Left kidney (tissue), 8 donors: ENCODE measurements at places on chromosomes 1 and 21. TPM values are rescaled to one million over a fixed set of nuclear protein-coding genes. Genes with fewer than 3 reads are reported as not detected.

DNA sequence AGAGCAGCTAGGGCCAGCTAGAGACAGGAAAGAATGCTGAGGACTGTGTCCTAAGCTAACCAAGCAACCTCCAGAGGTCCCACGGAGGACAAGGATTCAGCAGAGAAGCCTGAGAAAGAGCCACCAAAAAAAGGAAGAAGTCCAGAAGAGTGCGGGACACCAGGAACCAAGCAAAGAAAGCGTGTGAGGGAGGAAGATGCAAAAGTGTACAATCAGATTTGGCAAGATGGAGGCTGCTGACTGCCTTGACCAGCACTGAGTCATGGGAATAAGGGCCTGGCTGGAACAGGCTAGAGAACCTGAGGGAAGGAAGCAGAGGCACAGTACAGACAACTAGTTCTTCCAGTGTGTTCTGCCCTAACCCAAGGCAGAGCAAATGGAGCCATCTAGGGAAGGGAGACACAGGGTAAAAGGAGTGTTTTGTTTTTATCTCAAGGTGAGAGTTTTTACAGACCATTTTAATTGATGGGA lies 18.5 kb downstream of the TP53BP2 start:
- no peak for DNase-seq

DNA sequence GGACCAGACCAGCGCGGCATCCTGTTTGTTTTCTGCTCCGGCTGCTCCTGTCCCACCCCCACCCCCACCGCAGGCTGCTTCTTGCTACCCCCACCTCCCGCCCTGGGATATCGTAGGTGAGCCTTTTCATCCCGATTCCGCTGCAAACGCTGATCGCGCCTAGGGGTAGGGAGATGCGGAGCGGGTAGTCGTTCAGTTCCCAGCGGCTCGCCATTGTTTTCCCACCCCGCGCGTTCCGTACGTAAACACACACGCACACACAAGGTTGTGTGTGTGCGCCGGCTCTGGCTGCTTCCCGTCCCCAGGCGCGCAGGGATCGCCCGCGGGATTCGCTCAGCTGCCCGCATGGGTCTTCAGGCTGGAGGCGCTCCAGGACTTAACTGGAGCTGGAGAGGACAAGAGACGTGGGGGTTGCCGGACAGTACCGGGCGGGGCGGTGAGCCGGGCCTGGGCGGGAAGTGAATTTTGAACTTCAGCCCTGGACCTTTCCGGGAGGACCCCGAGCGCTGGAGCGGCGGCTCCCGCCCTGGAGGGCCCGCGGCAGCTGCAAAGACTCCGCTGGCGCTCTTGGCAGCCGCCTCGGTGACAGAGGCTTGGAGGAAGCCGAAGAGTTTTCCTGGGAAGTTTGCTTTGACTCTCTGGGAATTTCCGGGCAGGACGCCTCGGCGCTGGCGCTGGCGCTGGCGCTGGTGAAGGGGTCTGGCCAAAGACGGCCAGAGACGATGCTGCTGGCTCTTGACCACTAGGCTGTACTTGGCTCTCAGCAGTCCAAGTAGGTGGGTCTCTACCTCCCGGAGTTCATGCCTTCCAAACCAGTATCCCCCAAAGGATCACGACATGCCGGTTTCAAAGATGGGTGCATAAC lies 1.6 kb downstream of the SOX13 start:
- peak; percentile 81 for DNase-seq

DNA sequence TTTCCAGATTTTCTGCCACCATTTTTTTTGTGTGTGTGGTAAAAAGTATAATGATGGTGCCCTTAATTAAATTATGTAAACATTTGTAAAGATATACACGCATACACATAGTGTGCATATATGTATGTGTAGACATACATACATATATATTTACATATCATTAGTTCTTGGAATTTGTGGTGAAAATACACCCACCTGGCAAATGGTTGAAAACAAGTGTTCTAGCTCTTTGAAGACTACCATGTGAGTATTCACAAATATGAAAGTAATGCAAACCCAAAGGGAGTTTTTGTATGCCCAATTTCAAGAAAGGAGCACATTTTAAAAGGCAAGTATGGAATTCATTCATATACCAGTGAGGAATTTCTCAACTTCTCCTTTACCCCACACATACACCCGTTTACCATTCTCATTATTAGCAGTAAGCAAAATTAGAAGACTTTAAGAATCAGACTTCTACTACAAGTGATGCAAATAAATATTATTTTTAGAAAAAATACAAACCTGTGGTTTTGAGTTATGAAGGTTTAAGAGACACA lies 8.0 kb downstream of the RABGAP1L start:
- no peak for DNase-seq

GRCh38 chr21:30629200-30629599 lies 5.8 kb upstream of the KRTAP20-2 start:
- no peak for DNase-seq

DNA sequence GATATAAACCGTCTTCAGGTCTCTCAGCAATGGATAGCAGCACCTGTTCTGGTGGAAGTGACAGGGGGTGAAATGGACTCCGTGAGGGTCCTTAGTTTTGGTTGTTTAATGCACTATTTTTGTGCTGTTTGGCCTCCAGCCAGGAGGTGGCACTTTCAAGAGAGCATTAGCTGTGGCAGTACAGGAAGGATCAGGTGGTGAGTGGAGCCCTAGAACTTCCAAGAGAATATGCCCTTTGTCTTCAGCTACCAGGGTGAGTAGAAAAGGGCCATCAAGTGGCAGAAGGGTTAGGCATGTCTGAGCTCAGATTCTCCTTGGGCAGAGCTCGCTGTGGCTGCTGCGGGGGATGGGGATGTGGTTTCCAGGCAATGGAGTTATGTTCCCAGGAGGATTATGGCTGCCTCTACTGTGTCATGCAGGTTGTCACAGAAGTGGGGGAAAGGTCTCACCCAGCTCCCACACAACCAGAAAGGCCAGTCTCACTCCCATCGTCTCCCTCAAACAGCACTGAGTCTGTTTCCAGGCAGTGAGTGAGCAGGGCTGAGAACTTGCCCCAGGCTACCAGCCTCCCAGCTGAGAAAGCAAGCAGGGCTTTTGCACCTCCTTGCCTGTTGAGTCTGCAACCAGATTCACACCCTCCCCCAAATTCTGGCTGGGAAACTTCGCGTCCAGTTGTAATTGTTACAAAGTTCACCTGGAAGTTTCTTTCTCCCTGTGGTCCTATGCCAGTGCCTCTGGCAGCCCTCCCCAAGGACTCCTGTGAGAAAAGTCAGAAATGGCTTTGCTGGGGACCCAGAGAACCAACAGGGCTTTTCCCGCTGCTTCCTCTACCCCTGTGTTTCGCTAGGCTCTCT lies 39.1 kb upstream of the TTLL7 start:
- DNase-seq, result no peak

DNA sequence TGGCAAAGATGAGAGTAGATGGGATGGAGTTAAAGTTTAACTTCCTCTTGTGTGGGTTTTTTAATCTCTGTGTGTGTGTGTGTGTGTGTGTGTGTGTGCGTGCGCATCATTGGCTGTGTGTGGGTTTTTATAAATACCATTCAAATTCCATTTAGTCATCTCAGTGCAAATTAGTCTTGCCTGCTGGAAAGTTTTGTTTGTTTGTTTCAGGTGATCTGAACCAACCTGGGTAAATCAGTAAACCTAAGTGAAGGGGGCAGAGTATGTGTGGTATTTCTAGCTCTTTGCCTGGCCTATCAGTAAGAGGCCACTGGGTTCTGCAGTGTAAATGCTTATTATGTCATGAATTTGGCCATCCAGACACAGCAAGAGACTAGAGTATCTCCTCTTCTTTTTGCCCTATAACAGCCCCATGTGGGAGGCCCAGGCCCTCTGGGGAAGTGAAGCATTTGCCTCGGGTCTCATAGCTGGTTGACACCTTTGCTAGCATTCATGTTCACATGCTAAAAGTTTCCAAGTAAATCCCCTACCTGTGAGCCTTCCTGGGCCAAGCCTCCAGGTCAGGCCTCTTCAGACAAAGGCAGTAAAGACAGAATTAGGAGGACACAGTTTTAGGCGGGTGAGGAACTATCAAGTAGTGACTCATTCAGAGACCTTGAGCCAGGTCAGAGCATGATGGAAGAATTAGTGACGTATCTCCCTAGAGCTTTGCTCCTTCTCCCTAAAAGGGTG lies 14.7 kb downstream of the INTS3 start:
- DNase-seq, result peak; percentile 53

GRCh38 chr1:119506941-119507340 lies at the start of gene HSD3B1:
TSS of gene HSD3B1 (plus strand) at chr1:119507210. CDS start at chr1:119507477, 267 bp downstream.
- DNase-seq, result no peak

DNA sequence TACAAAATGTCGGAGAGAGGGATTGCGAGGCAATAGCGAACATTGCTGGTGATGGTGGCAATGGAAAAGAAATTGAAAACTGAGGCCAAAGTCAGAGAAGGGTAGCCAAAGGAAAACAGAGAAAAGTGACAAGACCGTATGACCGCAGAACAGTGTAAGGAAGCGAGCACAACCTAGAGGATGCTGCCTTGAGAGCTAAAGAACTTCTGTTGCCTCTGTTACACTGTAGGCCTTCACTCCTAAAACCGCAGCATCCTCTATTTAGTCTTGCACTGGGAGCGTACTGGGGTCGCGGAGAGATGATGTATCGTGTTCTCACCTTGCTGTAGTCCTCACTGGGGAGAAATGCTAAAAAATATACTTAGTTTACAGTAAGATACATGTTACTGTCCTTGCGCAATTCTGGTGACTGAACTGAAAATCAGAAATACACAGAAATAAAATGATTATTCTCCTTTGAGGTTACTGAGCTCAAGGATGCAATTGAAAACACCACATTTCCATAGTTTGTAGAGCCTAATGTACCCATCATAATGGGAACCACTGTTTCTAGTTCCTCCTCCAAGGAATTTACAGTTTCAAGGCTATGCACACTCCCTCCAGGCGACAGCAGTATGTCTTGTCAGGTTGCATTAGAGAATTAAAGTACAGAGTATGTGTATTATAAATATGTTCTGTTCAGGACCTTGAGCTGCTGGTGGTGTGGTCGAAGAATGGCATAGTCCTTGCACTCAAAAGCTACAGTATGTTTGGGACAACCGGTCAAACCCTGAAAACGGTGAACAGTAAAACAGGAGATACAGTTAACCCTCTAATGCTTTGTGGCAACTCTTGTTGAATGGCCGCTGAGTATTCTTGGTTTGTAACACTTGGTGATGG lies 1.3 kb downstream of the NEK7 start:
- DNase-seq, result no peak

- no peak for DNase-seq
These were observed 46.4 kb upstream of the TMEM51 start for GRCh38 chr1:15107058-15107687.

- DNase-seq, result no peak
These were observed 361.7 kb downstream of the PDE4B start for GRCh38 chr1:66154394-66154793.

DNA sequence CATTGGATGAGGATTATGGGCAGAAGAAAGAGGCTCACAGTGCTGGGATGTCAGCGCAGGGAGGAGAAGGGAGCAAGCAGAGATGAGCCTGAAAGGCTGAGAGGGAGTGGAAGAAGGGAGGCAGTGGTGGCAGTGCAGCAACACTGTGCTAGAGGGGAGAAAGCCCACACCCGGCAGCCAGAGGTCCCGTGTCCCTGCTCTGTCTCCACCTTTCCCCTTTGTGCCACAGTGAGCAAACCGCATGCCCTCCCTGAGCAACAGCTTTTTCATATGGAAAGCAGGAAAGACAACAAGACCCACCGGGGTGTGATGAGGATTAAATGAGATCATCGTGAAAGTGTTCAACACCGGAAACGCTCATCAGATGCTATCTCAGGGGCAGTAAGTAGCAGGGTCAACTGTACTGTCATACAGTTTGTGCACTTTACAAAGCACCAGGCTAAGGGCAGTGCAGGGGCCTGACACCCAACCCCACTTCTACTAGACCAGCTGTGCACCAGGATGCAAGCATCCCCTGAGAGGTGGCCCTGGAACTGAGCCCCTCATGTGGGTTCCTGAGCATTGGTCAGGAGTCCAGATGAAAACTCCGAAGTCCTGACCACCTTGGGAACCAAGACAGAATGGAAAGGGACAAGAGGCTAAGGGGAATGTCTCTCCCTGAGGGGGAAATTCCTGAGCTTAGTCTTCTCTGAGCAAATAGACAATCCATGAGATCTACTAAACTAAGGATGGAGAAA lies 9.1 kb downstream of the NHLH1 start:
- DNase-seq, result no peak

GRCh38 chr1:29824511-29825273 lies 588.4 kb downstream of the PTPRU start:
- no peak for DNase-seq

DNA sequence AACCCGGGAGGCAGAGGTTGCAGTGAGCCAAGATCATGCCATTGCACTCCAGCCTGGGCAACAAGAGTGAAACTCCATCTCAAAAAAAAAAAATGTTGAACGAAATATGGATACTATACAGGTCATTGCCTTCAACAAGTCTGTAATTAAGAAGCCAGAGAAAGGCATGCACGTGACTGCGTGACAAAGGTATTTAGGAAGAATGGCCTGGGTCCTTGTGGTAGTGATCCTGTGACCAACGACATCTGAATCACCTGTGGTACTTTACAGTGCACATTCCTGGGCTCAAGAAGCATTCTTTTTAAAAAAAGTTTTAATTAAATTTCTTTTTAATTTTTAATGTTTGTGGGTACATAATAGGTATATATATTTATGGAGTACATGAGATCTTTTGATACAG lies 115.0 kb downstream of the GREM2 start:
- no peak for DNase-seq

- no peak for DNase-seq
These were observed 58.1 kb upstream of the ADAMTS5 start for GRCh38 chr21:27024971-27025370.

DNA sequence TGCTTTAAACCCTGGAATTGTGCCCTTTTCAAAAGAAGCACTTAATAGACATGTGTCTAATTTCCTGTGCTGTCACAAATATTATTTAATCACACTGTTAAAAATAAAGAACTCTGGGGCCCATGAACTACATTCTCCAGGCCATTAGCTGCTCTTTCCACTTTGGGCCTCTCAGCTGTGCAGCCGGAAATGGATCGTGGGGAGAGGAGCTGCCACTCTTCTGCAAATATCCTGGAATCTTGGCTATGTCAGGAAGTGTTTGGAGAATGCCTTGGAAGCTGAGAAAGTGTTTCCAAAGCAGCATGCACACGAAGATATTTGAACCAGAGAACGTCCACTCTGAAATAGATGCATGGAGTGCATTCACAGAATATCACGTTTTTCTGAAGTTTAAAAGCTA lies 27.5 kb upstream of the VPS26C start:
- no peak for DNase-seq

GRCh38 chr1:177849130-177849529 lies 120.7 kb downstream of the SEC16B start:
- no peak for DNase-seq

GRCh38 chr1:1421147-1421906 lies at the start of gene ANKRD65:
TSS of gene ANKRD65 (minus strand) at chr1:1421276. CDS start at chr1:1421005, 271 bp downstream.
- no peak for DNase-seq

DNA sequence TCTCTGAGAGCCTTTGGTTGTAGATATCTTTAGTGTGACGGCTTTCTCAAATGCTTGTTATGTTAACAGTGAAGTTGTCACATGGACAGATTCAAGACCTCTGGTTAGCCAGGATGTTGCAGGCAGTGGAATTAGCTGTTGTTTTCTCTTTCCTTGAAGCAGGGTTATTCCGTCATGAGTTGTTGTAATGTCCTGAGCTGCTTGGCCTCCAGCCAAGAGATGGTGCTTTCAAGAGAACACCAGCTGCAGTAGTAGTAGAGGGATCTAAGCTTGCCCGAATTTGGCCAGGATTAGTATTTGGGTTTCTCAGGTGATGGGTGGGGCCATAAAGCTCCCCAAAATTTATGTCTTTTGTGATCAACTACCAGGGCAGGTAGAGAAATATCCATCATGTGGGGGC lies 13.4 kb downstream of the KCNE1 start:
- no peak for DNase-seq

Gene REN
- polyA plus RNA-seq, result 15.3 TPM

Gene SEMA6C
- 29.8 TPM for polyA plus RNA-seq

Gene LPAR3
- polyA plus RNA-seq, result 1.4 TPM

Gene SPRR2B
- polyA plus RNA-seq, result not detected

Gene LCE1C
- polyA plus RNA-seq, result not detected

Gene OR2T11
- polyA plus RNA-seq, result not detected

Gene TRIM58
- polyA plus RNA-seq, result 1.0 TPM

Gene TRIM67
- polyA plus RNA-seq, result 0.15 TPM
